ENCODE measurements at places on chromosomes 1 and 21. TPM values are rescaled to one million over a fixed set of nuclear protein-coding genes. Genes with fewer than 3 reads are reported as not detected.

ANGPTL1 gene
- 1.6 TPM for total RNA-seq

PMF1 gene
- 37.5 TPM for total RNA-seq

SPATC1L gene
- total RNA-seq, result 15.4 TPM

GPR37L1 gene
- total RNA-seq, result not detected

BRDT gene
- total RNA-seq, result not detected

GNL2 gene
- total RNA-seq, result 99.1 TPM

USH2A gene
- not detected for total RNA-seq

LY9 gene
- not detected for total RNA-seq

RCC1 gene
- 59.2 TPM for total RNA-seq

TNNT2 gene
- total RNA-seq, result not detected

RFX5 gene
- 32.5 TPM for total RNA-seq

EVI5 gene
- total RNA-seq, result 26.5 TPM

KIAA0040 gene
- total RNA-seq, result under 0.01 TPM

FMO1 gene
- not detected for total RNA-seq

RGS7 gene
- total RNA-seq, result 2.0 TPM

EXO1 gene
- 29.5 TPM for total RNA-seq

NPHS2 gene
- not detected for total RNA-seq

PIK3CD gene
- 3.1 TPM for total RNA-seq

KRTCAP2 gene
- 83.9 TPM for total RNA-seq

DCST1 gene
- not detected for total RNA-seq

CC2D1B gene
- 25.2 TPM for total RNA-seq

SCYL3 gene
- 6.1 TPM for total RNA-seq

HNRNPR gene
- total RNA-seq, result 65.4 TPM

DMRTA2 gene
- not detected for total RNA-seq

TMEM81 gene
- 1.5 TPM for total RNA-seq

MAEL gene
- total RNA-seq, result under 0.01 TPM

DDR2 gene
- 196 TPM for total RNA-seq

FAM72C gene
- total RNA-seq, result under 0.01 TPM

SOX13 gene
- 12.9 TPM for total RNA-seq

LIPI gene
- total RNA-seq, result not detected

MIXL1 gene
- total RNA-seq, result not detected

CHD5 gene
- total RNA-seq, result under 0.01 TPM

SGIP1 gene
- total RNA-seq, result 8.8 TPM

UBASH3A gene
- total RNA-seq, result not detected

IFI16 gene
- 115 TPM for total RNA-seq

SPATA45 gene
- total RNA-seq, result not detected

OR14A16 gene
- not detected for total RNA-seq

ANKRD35 gene
- total RNA-seq, result 2.9 TPM

KIAA0319L gene
- 49.3 TPM for total RNA-seq

CELA3A gene
- not detected for total RNA-seq

SAMSN1 gene
- not detected for total RNA-seq

RAD54L gene
- 4.0 TPM for total RNA-seq

A3GALT2 gene
- total RNA-seq, result not detected

SNAP47 gene
- total RNA-seq, result 39.5 TPM

HSD3B2 gene
- total RNA-seq, result not detected

BSND gene
- total RNA-seq, result not detected

OR2G6 gene
- total RNA-seq, result not detected

C21orf58 gene
- total RNA-seq, result 5.9 TPM

Measured in subcutaneous preadipocyte (primary cell).